ENCODE measurements at places on chromosomes 7 and 10. TPM values are rescaled to one million over a fixed set of nuclear protein-coding genes. Genes with fewer than 3 reads are reported as not detected.
A peak's percentile ranks its signal among the peaks of the same experiment; 100 is the strongest.

GRCh38 chr7:102849079-102849478 is 63.7 kb upstream of the LRRC17 start:
- DNase-seq: no peak

IL2RA gene
- total RNA-seq: 5.1 TPM

CPED1 gene
- total RNA-seq: 64.8 TPM

ZEB1 gene
- total RNA-seq: 227 TPM

SEMA4G gene
- total RNA-seq: 0.24 TPM

CNPY1 gene
- 0.96 TPM for total RNA-seq

DNA sequence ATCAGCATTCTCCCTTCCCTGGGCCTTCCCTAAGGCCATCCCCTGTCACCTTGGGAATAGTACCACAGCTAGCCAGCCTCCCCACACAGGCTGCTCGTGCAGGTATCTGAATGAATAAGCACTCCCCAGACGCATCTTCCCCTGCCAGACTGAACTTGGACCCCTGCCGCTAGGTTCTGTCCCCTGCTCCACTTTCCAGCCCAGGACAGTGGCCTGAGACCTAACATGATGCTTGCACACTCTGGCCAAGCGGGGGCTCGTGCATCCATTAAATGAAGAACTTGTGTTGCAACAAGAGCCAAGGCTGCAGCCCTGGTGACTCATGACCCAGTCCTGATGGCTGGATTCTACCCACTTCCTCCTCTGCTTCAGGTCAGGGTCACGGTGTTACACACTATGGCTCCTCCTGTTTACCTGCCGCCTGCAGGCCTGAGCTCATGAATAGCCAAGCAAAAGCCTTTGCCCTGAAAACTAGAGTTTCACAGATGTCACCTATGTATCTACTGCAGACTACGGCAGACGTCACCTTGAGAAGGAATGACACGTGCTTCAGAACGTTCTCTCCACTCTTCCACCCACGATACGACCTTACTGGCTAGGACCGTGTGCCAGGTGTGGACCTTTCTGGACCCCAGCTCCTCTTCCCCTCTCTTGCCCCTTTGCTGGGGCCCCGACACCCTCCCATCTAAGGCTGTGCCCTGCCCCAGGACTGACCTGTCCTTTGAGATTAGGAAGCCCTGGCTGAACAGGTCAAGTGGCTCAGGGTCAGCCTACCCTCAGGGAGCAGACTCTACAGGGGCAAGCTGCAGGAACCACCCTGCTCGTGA is 6.5 kb downstream of the ASB13 start:
- no peak for DNase-seq

DNA sequence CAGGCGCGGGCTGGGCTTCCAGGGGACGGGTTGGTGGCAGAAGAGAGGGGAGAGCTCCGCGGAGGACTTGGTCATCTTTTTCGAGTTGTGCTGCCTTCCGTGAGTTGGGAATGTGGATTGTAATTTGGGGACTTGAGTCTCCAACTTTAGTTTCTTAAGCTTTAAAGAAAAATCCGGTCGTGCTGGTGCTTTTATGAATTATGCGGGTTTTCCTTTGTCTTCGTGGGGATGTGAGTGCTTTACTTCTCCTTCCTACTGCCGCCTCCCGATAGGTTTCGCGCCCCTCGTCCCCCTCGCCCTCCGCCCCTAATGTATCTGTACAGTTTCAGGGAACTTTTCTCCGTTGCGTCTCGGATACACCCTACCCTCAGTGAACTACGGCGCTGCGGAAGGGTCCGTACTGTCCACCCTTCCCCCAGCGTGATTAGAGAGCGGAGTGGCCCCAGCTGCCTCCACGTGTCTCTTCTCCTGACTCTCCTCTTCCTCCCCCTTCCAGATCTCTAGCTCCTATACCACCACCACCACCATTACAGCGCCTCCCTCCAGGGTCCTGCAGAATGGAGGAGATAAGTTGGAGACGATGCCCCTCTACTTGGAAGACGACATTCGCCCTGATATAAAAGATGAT is 649 bp downstream of the SCD start:
- DNase-seq: peak; percentile 30

DNA sequence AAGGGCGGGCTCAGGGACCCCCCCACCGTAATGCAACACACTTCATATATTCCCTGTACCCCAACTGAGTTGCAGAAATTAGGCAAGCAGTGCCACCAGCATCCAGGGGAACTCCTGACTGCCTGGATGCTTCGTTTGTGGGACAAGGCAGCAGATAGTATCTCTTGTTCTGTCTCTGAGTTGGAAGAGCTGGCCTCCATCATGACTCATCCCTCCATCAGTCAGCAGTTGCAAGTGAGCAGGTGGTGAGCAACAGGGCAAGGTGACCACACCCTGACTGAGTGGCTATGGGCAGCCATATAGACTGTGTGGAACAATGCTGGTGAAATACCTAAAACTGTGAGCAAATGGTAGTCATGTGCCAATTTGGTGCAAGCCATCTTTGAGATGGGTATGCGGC is 22.8 kb upstream of the ADAMTS14 start:
- DNase-seq: no peak

GRCh38 chr7:134313543-134313942 is 3.2 kb downstream of the SLC35B4 start:
- no peak for DNase-seq

DNA sequence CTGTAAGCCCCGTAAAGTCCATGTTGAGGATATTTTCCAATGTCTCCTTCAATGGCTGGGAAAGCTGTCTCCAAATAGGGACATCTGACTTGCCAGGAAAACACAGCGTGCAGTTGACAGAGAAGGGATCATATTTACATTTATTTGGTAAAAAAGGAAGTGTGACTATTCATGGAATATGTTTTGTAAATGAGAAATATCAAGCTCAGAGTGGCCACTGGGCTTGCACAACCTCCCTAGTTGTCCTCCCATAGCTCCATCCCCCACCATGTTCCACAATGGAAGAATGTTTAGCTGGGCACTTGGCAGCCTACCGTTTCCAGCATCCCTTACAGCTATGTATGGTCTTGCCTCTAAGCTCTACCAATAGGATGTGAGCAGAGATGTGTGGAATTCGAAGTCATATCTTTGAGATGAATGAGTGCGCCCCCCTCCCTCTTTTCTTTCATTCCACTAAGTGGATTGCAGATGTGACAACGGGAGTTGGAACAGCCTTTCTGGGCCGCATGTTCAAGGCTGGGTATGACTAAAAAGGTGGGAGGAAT is 306.6 kb upstream of the ZMIZ1 start:
- no peak for DNase-seq

TSPAN14 gene
- total RNA-seq: 32.7 TPM

GRCh38 chr10:113442336-113442735 is 110.5 kb upstream of the HABP2 start:
- no peak for DNase-seq

DNA sequence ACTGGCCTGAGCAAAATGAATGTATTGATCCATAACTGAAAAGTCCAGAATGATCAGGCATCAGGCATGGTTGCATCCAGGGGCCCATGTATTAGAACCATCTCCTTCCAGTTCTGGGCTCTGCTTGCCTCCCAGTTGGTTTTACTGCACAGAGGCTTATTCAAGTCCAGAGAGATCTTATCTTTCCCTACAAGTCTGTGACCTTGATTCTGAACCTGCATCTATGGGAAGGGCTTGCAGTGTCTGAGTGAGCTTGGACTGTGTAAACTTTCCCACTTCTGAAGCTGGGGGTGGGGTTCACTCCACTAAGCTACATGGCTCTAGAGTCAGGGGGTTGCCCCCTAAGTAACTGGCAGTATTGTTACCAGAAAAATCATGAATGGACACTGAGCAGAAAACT is 136.2 kb downstream of the TCF7L2 start:
- DNase-seq: no peak

SKAP2 gene
- total RNA-seq: 12.0 TPM

PKD2L1 gene
- not detected for total RNA-seq

GRCh38 chr7:90766814-90767564 is 170.9 kb downstream of the CDK14 start:
- DNase-seq: peak; percentile 75

ATOH7 gene
- not detected for total RNA-seq

GRCh38 chr10:51103554-51104217 is 29.4 kb downstream of the PRKG1 start:
- DNase-seq: no peak

Measured in umbilical cord (tissue), 2 donors.